ENCODE measurements at places on chromosomes 4 and X. TPM values are rescaled to one million over a fixed set of nuclear protein-coding genes. Genes with fewer than 3 reads are reported as not detected.

Gene FAM9C
- 0.28 TPM for polyA plus RNA-seq

Gene ERVMER34-1
- 0.52 TPM for polyA plus RNA-seq

Gene KDM6A
- 17.0 TPM for polyA plus RNA-seq

Gene NDP
- polyA plus RNA-seq, result 1.1 TPM

Gene SLC9A7
- polyA plus RNA-seq, result 9.2 TPM
